ENCODE measurements at places on chromosomes 3 and 15. TPM values are rescaled to one million over a fixed set of nuclear protein-coding genes. Genes with fewer than 3 reads are reported as not detected.
A peak's percentile ranks its signal among the peaks of the same experiment; 100 is the strongest.

The FEZF2 gene
- not detected for total RNA-seq

The GOLGA8G gene
- total RNA-seq, result not detected

The BNC1 gene
- not detected for total RNA-seq

The CCR9 gene
- not detected for total RNA-seq

The ZNF860 gene
- 1.3 TPM for total RNA-seq

The MRPL47 gene
- total RNA-seq, result 28.1 TPM

The SH3GL3 gene
- not detected for total RNA-seq

The MASP1 gene
- 5.5 TPM for total RNA-seq

GRCh38 chr15:62439543-62440016 is 274.5 kb upstream of the C2CD4B start:
- no peak for DNase-seq

DNA sequence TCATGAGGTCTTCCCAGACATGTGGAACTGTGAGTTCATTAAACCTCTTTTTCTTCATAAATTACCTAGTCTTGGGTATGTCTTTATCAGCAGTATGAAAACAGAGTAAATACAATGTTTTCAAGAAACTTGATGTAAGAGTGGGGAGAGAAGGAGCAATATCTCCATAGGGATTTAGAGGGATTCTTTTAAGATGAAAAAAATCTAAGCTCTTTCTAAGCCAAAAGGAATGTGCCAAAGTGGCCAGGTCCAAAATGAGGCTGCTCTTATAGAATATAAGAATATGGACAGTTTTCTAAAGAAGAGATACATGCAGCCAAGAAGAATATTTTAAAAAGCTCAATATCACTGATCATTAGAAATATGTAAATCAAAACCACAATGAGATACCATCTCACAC is 23.9 kb upstream of the RYK start:
- no peak for DNase-seq

GRCh38 chr15:35929740-35930444 is 383.9 kb upstream of the DPH6 start:
- DNase-seq, result no peak

DNA sequence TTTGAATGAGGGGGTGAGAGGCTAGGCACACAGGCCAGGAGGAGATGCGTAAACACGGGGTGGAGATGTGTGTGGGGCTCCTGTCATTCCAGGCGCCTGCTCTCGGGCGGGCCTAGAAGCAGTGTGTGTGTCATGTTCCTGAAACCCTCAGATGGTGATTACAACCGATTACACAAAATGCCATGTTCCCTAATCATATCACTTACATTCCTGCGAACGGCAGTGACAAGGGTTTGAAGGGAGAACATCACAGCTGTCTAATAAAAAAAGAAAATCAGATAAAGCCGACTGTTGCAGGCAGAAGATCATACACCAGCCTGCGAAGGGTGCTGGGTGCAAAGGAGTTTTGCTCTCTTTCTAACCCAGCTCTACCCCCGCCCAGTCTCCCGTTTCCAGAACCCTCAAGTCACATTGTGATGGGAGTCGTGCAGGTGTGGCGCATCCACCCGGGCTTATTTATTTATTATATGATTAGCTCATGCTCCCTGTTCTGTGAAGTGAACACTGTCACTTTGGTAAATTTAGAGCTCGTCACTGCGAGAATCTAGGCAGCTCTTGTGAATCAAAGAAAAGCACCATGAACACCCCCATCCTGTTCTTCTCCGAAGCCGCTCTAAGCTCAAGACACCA is 140.3 kb downstream of the NR2F2 start:
- DNase-seq, result no peak

DNA sequence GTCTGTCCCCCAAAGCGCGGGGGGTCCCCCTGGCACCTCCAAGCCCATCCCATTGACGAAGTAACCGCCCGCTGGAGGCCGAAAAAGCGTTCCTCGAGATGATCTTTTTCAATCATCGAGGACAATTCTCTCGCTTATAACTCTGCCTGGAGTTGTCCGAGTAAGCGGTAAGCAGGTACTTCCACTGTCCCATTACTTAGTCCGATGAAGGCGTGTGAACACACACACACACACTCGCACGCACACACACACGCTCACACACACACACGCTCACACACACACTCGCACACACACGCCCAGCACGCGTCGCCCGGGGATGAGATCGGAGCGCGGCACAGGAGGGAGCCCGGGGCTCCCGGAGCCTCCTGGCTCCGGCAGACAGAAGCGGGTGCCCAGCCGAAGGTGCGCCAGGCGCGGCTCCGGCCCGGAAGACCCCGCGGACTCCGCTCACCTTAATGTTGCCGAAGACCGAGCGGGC is 430 bp downstream of the SLCO2A1 start:
- peak; percentile 30 for DNase-seq

GRCh38 chr3:14275962-14276909 is 97.6 kb downstream of the LSM3 start:
- DNase-seq, result no peak

- DNase-seq, result no peak
Observed at GRCh38 chr15:101206176-101206591, 45.7 kb downstream of the CHSY1 start.

GRCh38 chr3:128229106-128229857 is 76.0 kb downstream of the EEFSEC start:
- DNase-seq, result no peak

DNA sequence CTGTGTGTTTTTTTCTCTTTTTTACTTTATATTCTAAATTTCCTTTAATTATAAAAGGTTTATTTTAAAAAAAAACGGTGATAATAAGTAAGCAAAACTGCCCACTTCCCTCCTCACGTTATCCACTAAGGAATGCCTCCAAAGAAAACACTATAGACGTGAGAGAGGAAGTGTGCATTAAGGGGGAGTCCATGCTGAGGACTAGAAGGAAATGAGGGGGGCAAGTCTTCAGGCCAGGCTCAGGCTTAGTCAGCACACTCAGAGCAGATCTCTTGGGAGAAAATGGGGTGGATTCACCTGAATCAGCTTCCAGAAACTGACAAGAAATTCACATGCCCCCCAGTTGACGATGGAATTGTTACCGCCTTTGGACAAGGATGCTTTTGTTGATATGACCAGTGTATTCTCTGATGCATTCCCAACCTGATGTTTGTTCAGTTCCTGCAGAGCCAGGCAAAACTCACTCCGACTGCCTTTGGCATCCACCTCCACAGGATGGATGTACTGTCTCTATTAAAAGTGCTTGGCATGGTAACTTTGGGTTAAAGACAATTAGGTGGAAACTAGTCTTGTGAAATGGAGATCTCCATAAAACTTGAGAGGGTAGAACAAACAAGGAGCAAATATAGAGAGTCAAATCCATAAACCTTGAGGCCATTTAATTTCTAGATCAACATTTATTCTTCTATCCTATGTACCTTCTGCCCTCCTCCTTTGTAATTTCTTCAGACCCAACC is 167.8 kb downstream of the MYRIP start:
- no peak for DNase-seq

DNA sequence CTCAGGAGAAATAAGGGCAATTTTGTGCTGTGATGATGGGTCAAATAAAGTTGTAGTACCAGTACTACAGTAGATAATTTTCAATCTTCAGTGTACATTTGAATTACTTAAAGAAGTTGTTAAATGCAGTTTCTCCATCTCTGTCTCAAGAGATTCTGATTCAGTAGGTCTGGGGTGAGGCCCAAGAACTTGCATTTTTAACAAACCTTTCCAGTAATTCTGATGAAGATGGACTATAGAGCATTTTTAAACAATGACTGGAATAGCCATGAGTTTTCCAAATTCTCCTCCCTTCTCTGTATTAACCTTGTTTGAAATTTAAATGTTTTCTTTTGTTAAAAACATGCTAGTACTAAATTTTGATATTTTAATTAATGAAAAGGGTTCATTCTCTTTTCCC is 127.0 kb upstream of the CD96 start:
- no peak for DNase-seq

All from thyroid gland (tissue), 4 donors.